ENCODE measurements at places on chromosomes 11 and 22.
A peak's percentile ranks its signal among the peaks of the same experiment; 100 is the strongest.

DNA sequence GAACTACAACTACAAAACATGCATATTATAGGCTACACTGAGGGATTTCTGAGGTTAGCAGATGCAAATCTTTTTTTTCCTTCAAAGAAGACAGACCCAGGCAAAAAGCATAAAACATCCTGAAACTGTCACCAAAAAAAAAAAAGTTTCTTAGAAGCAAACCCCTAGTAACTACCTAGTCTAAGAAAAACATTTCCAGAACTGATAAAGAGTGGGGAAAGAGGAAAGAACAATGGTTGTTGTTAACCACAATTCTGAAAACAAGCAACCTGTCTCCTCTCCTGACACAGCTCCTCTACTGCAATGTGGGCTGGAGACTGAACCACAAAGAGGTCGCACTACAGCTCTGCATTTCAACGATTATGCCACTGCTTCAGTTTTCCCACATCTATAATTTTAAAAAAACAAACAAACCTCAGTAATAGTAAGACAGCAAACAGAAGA is 15.0 kb downstream of the DENND5A start:
- DNase-seq = no peak

DNA sequence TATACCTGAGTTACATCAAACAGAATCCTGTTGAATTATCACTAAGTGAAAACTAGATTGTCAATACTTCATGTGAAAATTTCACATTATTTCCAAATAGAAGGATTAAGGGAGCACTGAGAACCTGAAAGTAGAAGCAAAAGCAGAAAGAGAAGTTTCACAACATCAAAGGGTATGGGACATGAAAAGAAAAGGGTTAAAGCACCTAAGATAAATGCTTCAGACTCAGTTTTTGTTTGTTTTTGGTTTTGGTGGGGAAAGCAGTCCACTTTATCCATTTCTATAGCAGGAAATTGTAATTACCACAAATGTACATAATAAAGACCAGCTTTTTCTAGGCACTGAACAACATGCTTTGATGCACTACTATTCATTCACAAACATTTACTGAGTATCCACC is 1069.7 kb upstream of the CCDC90B start:
- DNase-seq = peak; percentile 23

- DNase-seq = peak; percentile 96
Measured at GRCh38 chr11:123062158-123062891, 389 bp upstream of the HSPA8 start.

GRCh38 chr11:35290876-35291275 is 128.5 kb downstream of the SLC1A2 start:
- no peak for DNase-seq

- DNase-seq = no peak
Measured at GRCh38 chr11:12319988-12320387, 57.4 kb upstream of the PARVA start.

GRCh38 chr11:78564490-78565467 is 9.9 kb downstream of the NARS2 start:
- peak; percentile 60 for DNase-seq

DNA sequence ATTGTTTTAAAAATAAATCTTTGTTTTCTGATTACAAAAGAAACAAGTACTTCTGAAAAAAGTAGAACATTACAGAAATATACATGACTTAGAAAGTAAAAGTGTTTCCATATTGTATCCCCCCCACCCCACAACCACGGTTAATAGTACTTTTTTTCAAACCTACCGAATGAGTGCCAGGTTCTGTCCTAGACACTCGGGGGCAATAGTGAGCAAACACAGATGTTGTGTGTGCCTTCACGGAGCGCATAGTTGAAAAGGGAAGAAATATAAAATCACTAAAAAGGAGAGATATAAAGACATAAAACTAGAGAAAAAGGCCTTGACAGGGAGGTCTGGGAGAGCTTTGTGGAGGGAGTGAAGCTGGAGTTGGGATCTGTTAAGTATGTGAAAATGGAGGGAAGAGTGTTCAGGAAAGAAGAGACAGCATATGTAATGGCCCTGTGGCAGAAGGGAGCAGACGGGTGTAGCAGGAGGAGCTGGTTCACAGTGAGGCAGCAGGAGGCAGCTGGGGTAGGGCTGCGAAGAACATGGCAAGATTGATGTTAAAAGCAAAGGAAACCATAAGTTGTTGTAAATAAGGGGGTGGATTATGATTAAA is 42.1 kb upstream of the ALX4 start:
- no peak for DNase-seq

DNA sequence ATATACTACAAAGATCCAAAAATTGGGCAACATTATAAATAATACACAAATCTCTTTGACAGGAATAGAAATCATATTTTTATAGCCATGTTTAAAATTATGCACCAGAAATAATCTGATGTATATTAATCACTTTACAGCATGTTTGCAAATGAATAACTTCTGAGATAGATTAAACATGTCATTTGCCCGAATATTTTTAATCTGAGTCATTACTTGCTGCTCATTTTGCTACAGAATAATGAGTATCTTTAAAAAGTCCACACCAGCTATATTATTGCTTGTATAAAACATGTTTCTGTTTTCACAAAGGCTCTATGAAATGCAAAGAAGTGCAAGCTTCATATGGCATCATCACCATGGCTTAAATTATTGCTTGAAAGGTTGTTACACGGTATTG is 336.8 kb downstream of the GUCY1A2 start:
- DNase-seq = no peak

- no peak for DNase-seq
Measured at GRCh38 chr11:63534895-63535461, 1.6 kb upstream of the PLAAT4 start.

GRCh38 chr11:1565173-1565903 is 6.7 kb downstream of the DUSP8 start:
- DNase-seq = peak; percentile 6

GRCh38 chr11:68598816-68599653 is 85.3 kb upstream of the GAL start:
- no peak for DNase-seq

GRCh38 chr11:12724301-12725054 is 50.3 kb downstream of the TEAD1 start:
- DNase-seq = peak; percentile 60

- no peak for DNase-seq
Measured at GRCh38 chr22:50020606-50021005, 8.0 kb upstream of the IL17REL start.

DNA sequence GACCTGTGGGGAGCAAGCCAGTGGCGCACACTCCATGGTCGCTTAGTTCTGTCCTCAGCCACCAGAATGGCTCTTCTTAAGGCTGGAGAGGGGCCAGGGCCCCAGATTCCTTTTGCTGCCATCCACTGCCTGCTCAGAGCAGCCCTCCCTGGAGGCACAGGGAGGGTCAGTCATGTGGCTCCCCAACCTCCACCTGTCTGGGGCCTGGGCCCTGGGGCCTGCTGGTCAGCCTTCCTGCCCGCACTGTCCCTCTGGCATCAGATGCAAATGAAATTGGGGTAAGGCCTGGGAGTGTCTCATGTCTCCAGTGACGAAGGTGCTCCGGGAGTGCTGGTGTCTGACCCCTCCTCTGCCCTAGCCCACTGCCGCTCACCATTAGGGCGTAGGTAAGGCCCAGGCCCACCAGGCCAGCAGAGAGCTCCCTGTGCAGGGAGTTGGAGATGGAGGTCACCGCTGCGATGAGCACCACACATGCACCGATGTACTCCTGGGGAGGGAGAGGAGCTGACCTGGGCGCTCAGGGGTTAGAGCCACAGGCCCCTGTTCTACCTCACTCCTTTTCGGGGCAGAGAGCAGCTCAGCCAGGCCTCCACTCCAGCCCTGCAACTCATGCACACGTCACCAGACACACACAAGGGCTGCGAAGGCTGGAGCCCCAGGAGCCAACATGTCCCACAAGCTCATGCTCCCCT is 9.0 kb upstream of the KCNJ11 start:
- no peak for DNase-seq

- no peak for DNase-seq
Measured at GRCh38 chr11:72679869-72680268, 5.6 kb upstream of the PDE2A start.

GRCh38 chr22:17549655-17550054 is 13.6 kb upstream of the SLC25A18 start:
- DNase-seq = no peak

DNA sequence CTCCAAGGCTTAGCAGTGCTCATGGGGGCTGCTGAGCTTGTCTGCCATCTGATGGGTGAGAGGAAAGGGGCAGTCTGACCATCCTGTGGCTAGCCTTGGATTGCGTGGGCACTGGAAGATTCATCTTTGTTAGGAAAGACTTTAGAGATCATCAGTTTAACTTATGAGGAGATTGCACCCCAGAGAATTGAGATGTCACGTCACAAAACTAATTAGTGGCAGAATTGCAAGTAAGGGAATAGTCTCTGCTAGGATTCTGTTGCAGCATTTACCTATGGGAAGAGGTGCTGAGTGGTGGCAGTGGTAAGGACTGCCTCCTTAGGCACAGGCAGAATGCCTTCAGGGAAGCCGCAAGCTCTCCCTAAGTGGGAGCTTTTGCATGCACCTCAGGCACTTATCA is 42.8 kb upstream of the HSPA8 start:
- DNase-seq = no peak

DNA sequence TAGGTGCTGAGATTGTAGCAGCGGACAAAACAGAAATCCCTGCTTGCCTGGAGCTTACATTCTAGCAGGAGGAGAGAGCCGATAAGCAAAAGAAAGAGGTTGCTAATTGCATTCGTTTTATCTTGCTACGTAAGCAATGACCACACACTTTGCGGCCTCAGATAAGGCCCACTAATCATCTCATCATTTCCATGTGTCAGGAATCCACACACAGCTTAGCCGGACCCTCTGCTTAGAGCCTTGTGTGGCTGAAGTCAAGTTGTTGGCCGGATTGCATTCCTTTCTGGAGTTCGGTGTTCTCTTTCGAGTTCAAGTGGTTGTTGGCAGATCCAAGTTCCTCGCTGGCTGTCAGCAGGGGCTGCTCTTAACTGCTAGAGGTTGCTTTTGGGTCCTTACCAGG is 101.6 kb downstream of the CHST1 start:
- no peak for DNase-seq

DNA sequence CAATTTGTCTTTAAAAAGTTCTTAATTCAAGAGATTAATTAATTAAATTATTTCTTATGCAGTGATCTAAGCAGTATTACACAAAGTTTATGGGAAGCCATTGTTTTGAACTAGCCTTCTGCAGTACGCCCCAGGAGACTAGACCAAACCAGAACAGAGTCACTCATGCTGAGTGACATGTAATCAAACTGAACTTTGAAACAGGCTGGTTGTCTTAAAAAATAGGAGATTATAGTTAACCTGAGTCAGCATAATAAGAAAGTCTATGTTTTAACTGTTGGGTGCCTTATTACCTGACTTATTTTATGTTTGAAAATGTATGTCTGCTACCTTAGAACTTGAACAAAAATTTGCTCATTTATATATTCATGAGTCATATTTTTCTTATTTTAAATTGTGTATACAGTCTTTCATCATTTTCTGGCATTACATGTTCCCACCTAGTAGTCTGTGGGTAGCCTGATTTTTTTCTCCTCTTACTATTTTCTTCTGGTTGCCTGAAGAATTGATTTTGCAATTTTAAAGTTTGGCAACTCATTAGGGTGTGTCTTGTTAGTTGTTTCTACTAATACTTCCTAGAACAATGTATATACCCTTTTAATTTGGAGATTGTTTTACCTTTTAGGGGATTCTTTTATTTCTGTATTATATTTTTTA is 161.4 kb downstream of the AASDHPPT start:
- DNase-seq = no peak

GRCh38 chr11:61985869-61986268 is 18.4 kb upstream of the FTH1 start:
- DNase-seq = no peak

DNA sequence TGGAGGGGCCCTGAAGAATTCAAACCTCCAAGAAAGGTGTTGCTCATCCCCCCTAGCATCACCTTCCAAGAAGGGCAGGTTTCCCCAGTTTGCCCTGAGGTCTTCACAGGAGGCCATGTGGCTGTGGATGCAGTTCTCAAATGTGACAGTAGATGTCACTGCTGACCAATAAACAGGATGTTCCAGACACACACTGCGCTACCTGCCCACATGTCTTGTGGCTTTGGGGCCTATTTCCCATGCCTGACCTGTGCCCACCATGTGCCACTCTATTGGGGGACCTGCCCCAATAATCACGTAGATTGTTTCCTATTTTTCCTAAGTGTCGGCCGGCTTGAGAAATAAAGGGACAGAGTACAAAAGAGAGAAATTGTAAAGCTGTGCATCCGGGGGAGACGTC is 4.5 kb downstream of the GSTT2 start:
- DNase-seq = peak; percentile 43

DNA sequence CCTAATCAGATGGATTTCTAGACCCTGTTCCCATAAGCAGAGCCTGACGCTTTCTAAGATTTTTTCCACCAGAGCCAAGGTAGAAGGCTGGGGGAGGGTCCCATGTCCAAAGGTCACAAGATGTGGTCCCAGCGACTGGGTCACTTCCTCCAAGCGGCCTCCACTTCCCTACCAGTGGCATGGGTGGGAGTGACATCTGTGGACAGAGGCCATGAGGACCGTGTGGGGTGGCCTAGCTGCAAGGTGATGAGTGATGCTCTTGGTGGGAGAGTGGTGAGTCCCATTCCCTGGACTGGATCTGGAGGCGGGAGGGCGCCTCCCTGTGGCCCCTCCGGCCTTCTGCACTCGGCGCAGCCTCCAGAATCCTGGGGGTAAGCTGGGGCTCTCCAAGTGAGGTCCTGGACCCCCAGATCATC is 32.4 kb upstream of the PRR5 start:
- DNase-seq = peak; percentile 51

- no peak for DNase-seq
Measured at GRCh38 chr22:36860821-36861659, at the start of gene NCF4. Gene NCF4, plus strand, starts transcription at chr22:36861006. Its CDS starts 166 bp downstream, at chr22:36861172.

GRCh38 chr11:94796863-94797262 is 28.7 kb downstream of the AMOTL1 start:
- DNase-seq = no peak
